CD4-positive, alpha-beta T cell treated with Interleukin-12 subunit alpha and Interleukin-12 subunit beta, for 1 hour (primary cell): ENCODE measurements at places on chromosomes 12 and 14.

- no peak for DNase-seq
These were observed 84.8 kb upstream of the LRFN5 start for GRCh38 chr14:41521891-41522290.

DNA sequence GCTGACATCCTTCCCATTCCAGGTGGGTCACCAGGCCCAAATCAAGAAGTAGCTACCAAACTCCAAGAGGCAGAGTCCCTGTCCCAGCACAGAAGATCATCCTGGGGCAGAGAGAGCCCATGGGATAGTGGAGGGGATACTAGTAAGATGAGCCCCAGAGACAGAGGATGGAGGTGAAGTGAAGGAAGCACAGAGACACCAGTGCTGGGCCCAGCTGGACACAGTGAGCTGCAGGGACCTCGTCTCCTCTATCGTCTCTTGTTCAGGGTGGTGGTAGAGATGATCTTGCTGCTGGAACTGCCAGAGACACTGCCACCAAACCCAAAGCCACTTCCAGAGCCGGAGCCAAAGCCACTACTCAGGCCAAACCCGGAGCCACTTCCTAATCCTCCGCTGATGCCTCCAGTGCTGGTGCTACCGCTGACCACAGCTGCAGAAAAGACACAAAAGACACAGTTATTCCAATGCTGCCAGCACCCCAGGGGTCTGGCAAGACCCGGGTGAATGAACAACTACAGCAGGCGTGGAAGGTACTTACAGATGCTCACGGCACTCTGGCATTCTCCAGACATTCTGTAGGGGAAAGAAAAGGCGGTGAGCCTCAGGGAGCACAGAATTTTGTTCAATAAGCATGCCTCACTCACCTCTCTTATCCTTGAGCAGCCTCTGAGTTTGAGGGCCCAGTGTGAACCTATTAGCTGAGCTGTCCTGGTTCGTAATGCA, 6.9 kb downstream of the KRT4 start:
- DNase-seq = no peak

- no peak for DNase-seq
These were observed 5.3 kb downstream of the ISCU start for GRCh38 chr12:108567406-108568337.

DNA sequence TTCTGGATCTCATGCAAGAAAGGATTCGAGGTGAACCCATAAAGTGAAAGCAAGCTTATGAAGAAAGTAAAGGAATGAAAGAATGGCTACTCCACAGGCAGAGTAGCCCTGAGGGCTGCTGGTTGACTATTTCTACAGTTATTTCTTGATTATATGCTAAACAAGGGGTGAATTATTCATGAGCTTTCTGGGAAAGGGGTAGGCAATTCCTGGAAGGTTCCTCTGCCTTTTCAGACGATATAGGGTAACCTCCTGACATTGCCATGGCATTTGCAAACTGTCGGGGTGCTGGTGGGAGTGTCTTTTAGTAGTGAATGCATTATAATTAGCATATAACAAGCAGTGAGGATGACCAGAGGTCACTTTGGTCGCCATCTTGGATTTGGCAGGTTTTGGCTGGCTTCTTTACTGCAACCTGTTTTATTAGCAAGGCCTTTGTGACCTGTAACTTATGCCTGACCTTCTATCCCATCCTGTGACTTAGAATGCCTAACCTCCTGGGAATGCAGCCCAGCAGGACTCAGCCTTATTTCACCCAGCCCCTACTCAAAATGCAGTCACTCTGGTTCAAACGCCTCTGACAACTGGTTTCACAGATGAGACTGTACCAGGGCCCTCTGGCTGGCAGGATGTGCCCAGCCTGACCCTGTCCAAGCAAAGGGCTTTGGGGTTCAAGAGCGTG, 157.7 kb upstream of the SFSWAP start:
- no peak for DNase-seq

GRCh38 chr14:58239244-58240195, 5.1 kb upstream of the PSMA3 start:
- peak; percentile 89 for DNase-seq

- DNase-seq = no peak
These were observed 3.2 kb downstream of the BBOF1 start for GRCh38 chr14:74022346-74022745.

DNA sequence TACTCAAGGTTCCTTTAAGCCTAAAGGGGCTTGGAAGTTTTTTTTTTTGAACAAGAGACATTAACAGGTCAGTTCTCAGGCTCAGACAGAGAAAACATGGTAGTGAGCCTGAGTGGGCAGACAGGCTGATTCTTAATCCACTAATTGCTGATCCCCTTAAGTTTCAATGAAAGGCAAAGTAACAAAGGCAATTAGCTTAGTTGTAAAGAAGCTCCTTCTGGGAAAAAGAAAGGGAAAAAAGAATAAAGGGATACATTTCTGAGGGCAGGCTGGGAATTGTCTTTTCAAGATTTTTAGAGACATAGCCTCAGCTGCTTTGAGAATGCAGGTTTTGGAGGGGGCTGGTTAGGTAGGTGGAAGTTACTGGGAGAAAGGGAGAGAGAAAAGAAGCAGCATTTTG, 133.8 kb downstream of the CFAP54 start:
- no peak for DNase-seq

- no peak for DNase-seq
These were observed 58.1 kb downstream of the NCOR2 start for GRCh38 chr12:124509300-124509675.
